ENCODE measurements at places on chromosomes 7 and 10. TPM values are rescaled to one million over a fixed set of nuclear protein-coding genes. Genes with fewer than 3 reads are reported as not detected.

The MKX gene
- total RNA-seq = 0.86 TPM

DNA sequence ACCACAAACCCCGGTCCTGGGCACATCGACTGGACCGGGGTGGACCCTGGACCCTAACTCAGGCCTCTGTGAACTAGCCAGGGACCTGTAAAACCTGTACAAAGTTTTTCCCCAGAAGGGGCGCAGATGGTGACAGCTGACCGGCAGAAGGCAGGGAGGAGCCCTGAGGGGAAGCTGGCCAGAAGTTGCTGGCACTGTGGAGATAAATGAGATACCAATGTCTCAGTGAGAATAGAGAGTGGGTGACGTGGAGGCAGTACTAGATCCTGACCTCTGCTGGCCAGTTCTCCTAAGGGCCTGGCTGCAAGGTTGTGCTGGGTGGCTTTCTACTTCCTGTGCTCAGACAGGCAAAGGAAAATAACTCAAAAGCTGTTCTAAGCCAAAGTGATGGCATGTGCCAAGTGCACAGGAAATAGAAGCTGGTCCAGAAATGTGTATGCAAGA, 10.6 kb upstream of the TSPAN14 start:
- no peak for DNase-seq

- DNase-seq = no peak
Measured at GRCh38 chr7:126079151-126079550, 1149.5 kb upstream of the POT1 start.

DNA sequence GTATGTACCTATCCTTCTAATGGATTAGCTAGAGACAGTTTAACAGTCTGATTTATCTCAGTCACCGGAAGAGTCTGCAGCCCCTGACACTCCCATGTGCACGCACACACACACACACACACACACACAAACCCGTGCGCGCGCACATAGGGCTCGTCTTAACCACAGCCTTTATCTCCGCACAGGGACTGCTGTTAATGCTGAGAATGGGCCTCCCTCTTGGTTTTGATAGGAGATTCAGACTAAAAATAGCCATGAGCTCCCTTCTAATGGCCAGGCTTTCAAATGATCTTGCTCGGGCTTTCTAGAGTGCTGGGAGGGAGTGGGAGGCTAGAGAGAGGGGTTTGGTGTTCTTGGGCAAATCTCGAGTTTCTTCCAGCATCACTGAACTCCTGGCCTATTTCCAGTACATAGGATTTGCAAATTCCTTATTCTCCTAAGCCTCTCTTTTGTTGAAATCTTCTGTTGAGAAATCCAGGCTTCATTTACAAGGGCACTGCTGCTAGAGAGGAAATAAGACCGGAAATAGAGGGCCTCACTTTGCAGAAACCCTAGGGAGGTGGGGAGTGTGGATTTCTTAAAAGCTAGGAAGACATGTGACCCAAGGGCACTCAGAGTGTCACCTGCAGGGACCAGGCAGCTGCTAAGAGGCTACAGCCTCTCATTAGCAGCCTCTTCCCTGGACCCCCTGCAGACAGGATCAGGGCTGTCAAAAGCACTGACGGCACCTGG, 2.4 kb downstream of the TMEM72 start:
- DNase-seq = no peak

The TECPR1 gene
- total RNA-seq = 42.1 TPM

DNA sequence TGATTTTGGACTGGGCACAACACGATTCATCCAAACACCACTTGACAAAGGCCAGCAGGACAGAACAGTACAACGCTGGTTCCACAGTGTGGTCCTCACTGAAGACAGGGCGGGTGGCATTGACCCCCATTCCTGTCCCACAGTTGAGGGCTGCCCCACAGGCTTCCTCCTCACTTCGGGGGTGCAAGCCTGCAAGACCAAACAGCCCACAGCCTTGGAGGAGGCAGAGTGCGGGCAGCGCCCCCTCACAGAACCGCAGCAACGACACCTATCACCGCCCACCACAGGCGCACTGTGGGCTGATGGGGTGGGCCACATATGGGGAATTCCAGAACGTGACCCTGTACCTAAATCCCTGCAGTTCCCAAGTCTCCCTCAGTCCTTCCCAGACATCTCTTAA, 70.6 kb downstream of the PTPRN2 start:
- no peak for DNase-seq

- DNase-seq = no peak
Measured at GRCh38 chr10:83673316-83673715, 466.0 kb upstream of the GHITM start.

- no peak for DNase-seq
Measured at GRCh38 chr7:41051062-41051461, 651.8 kb downstream of the INHBA start.

GRCh38 chr10:30709229-30709628, 79.7 kb upstream of the LYZL2 start:
- DNase-seq = no peak

DNA sequence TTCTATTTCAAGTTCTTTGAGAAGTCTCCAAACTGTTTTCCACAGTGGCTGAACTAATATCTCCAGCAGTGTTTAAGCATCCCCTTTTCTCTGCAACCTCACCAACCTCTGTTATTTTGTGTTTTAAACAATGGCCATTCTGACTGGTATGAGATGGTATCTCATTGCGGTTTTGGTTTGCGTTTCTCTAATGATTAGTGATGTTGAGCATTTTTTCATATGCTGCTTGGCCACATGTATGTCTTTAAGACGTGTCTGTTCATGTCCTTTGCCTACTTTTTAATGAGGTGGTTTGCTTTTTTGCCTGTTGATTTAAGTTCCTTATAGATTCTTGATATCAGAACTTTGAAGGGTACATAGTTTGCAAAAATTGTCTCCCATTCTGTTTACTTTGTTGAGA, 156.6 kb upstream of the IMMP2L start:
- DNase-seq = no peak

The NPY gene
- not detected for total RNA-seq

The RGR gene
- not detected for total RNA-seq

GRCh38 chr7:2853147-2853546, 9.0 kb upstream of the GNA12 start:
- no peak for DNase-seq

The FZD8 gene
- total RNA-seq = 0.73 TPM

DNA sequence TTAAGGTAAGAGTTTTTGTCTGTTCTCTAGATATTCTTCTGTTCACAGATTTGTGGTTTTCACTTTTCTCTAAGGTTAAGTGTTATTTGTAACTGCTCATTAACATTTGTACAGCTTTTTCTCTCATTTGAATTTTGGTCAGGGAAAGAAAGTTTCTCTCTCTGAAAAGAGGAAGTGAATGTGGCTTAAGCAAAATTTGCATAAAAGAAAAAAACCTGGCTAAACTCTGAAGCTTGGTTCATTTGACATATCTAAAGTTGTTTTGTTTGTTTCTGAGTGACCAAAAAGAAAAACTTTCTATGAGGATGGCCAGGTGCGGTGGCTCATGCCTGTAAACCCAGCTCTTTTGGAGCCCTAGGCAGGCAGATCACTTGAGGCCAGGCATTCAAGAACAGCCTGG, 22.0 kb upstream of the SLC26A4 start:
- no peak for DNase-seq

The WASHC2C gene
- 39.4 TPM for total RNA-seq

The AZGP1 gene
- not detected for total RNA-seq

- DNase-seq = no peak
Measured at GRCh38 chr10:119211625-119212441, 4.5 kb downstream of the GRK5 start.

- no peak for DNase-seq
Measured at GRCh38 chr7:35670856-35671569, 23.9 kb downstream of the HERPUD2 start.

DNA sequence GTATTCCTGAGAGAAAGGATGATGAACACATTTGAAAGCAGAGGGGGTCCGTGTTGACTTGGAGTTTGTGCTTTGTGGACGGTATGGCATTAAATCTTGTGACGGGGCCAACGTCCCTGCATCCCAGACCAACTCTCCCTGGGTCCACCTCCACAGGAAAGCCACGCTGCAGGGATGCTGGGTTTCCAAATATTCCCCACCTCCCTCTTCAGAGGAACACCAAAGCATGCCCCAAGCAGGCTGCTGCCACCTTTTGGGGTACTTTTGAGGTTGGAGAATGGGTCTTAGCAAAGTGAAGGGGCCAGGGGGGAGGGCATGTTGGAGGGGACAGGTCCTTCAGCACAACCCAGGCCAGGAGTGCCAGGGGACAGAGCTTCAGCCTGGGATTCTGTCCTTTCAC, 504.4 kb downstream of the TCERG1L start:
- DNase-seq = peak; percentile 16

GRCh38 chr7:116527521-116527920, 2.7 kb downstream of the CAV1 start:
- no peak for DNase-seq

GRCh38 chr10:119859420-119860258, 13.0 kb downstream of the MCMBP start:
- DNase-seq = no peak

DNA sequence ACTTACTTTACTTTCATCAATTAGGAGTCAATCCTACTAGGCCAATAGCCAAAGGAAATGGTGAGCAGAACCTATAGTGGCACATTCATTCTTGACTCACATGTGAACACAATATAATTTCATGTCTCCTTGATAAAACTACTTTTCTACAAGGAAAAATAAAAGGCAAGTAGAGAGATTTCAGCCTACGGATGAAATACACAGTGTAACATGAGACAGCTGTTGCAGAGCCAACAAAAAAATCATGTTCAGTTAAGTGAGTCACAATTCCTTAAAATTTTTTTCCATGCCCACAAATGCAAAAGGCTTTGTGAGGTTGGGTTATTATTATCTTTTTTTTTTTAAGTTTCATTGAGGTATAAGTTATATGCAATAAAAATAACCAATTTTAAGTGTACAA, 54.8 kb downstream of the GPR141 start:
- DNase-seq = no peak

DNA sequence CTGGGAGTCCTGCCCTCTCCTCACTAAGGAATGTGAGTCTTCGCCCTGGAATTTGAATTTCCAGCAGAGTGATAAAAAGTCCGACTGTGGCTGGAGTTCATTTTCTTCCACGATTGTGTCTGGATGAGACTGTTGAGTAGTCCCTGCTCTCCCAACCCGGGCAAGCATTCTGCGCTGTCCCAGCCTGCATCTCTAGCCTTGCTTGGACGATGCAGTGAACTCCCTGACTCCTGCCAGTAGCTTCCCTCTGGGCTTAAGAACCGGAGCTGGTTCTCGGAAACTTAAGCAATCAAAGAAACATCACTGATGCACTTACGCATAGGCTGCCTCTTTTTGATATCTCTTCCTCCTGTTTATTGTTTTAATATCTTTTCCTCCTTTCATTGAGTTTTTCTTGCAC, 116.0 kb upstream of the FZD8 start:
- DNase-seq = no peak

- DNase-seq = no peak
Measured at GRCh38 chr7:38307640-38308039, 34.2 kb upstream of the TARP start.

Data from natural killer cell treated with Interleukin-12 subunit alpha and Interleukin-12 subunit beta and Interleukin-15 and Interleukin-18, amount 100 ng/mL, for 72 hours (primary cell).